NCI-H1105 (cell line): ENCODE measurements at places on chromosomes 3 and 15.
A peak's percentile ranks its signal among the peaks of the same experiment; 100 is the strongest.

DNA sequence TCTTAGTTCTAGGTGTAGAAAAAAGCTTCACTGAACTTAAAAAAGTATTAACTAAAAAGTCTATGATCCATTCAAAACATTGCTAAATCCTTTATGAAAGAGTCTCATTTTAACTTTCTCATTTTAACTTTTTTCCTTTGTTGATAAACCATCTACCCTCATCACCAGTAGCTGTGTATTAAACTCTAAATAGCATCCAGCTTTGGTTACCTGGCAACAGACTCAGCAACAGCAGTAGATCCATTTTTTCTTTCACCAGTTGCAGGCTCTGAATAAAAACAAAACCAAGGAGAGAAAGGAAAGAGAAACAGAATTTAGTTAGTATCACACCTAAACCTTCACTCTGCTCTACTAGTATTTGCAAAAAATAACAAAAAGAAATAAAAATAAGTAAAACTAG lies 51.6 kb downstream of the TP53BP1 start:
- DNase-seq, result no peak

GRCh38 chr15:74754593-74755215 lies 6.1 kb downstream of the CYP1A2 start:
- no peak for DNase-seq

- DNase-seq, result no peak
These were observed 280.4 kb downstream of the ULK4 start for GRCh38 chr3:41681479-41681878.

DNA sequence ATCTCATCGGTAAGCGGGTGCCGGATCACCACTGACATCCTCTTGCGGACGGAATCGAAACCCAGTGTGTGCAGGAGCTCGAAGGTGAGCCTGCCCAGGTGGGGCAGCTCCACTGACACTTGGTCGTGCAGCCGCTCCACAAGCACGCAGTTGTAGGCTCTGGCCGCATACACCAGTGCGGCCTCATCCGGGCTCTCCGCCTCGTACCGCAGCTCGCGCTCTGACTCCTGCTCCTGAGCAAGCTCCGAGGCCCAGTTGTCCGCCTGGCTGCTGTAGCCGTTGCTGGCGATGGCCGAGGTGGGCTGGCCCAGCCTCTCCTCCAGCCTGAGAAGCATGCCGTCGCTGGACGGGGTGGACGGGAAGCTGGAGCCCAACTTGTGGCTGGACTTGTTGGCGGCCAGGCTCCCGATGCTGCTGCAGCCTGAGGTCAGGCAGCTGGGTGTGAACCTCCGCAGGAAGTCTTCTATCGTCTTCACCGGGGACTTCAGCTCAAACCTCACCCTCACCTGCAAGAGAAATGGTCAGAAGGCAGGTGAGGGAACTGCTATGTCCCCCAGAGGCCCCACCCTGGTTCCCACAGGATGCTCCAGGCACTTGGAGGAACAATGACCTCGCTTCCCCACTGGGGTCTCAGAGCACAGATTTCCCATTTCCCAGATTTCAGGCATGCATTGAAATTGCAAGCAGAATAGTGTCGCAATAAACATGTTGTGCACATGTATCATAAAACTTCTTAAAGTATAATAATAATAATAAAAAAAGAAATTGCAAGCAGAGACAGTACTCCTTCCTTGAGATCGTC lies 149.2 kb downstream of the ATP10A start:
- DNase-seq, result no peak

- no peak for DNase-seq
These were observed 323.3 kb downstream of the CLSTN2 start for GRCh38 chr3:140258222-140258724.

GRCh38 chr15:65042776-65043327 lies 2.3 kb upstream of the SLC51B start:
- no peak for DNase-seq

DNA sequence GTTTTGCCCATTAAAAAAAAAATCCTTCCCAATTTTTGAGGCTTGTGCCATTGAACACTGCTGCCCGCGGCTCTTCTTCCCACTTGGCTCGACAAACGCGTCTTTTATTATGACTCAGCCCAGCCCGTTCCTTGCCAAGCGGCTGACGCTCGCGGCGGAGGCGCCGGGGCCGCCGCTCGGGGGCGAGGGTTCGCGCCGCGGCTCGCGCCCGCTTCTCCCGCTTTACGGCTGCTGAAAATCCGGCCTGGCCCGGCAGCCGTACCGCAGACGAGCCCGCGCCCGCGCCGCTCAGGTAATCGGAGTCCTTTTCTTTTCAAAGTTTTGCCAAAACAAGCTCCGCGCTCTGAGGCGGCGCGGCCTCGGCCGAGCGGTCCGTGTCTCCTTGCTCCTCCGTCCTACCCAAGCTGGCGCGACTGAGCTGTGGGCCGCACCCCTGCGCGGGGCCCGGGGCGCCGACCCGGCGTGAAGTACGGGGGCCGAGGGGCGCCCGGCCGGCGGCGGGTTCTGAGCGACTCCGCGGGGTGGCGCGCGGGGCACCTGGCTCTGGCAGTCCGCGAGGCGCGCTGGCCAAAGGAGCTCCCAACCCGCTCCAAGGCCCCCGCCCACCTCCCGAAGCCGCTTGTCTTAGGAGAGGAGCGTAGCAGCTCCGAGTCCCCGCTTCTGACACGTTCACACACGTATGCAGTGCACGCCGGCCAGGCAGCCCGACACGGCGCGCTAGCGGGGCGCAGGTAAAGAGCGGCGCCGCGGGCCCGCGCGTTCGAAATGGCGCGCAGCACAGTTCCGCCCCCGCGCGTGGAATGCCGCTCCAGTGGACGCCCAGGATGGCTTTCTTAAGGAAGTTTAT lies 418.2 kb upstream of the NAALADL2 start:
- DNase-seq, result peak; percentile 97

DNA sequence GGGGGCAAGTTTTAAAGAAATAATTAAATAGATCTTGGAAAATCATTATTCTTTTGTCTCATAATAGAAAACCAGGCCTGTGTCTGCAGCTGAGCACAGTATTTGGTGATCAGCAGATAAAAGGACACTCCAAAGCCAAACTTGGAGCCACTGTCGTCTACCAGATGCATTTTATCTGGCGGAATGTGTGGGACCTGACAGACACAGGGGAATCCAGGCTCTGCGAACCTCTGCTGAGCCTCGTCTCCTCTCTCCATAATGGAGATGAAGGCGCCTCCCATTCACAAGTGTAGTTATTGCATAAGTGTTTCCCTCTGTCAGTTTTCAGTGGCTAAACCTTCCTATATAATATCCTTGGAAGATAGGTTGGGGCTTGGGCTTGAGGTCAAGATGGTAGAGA lies 42.1 kb downstream of the EEFSEC start:
- DNase-seq, result no peak

DNA sequence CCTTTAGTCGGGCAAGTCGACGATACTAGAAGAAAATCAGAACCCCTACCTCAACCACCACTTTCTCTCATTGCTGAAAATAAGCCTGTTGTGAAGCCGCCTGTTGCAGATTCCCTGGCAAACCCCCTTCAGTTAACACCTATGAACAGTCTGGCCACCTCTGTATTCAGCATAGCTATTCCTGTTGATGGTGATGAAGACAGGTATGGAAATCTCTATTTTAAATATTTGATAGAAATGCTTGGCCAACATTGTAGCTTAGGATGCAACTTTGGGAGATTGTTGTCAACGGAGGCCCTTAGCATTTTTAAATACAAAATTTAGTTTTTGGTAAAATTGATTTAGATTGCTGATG lies 3.0 kb downstream of the TSC22D2 start:
- peak; percentile 48 for DNase-seq

- DNase-seq, result no peak
These were observed 8.0 kb downstream of the ZSCAN2 start for GRCh38 chr15:84608707-84609284.

DNA sequence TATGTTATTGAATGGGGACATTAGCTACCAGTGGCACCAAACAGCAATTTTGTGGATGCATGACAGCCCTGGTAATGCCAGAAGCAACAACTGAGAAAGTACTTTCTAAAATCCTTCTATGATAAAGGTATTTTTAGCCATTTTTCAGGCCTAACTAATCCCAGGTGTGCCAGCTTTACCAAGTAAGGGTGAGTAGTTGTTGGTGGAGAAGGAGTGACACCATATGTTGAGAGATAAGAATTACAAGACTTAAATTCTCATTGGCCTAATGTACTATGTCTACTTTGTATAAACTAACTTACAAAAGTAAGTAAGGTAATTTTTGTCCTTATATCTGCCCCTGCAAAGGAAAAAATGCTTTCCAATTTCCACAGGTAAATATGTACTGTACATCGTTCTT lies 4.1 kb upstream of the COX17 start:
- DNase-seq, result peak; percentile 21

DNA sequence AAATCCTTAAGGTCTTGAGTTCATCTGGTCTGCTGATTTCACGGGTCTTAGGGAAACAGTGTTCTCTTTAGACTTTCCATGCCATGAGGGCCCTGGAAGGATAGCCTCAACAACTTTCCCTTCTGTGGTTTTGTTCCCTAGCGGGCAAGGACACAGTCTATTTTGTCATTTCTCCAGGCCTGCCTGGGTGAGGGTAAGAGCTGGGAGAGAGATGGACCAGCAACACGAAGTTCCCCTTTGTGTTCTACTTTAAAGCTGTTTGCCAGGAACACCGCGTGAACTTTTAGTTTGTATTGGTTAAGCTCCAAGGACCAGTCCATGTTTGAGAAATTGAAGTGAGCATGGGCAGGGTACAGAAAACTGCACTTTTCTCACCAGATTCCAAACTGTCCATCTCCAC lies 20.9 kb downstream of the ST3GAL6 start:
- DNase-seq, result no peak

DNA sequence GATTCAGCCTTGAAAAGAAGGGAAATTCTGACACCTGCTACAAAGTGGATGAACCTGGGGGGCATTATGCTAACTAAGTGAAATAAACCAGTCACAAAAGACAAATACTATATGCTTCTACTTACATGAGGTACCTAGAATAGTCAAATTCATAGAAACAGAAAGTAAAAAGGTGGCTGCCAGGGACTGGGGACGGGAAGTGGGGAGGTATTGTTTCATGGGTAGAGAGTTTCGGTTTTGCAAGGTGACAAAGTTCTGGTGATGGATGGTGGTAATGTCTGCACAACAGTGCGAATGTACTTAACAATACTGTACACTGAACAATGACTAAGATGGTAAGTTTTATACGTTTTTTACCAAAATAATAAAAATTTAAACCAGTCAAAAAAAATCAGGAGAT lies 4.8 kb downstream of the IDH2 start:
- no peak for DNase-seq

GRCh38 chr15:38860253-38860652 lies 295.6 kb upstream of the RASGRP1 start:
- DNase-seq, result no peak

DNA sequence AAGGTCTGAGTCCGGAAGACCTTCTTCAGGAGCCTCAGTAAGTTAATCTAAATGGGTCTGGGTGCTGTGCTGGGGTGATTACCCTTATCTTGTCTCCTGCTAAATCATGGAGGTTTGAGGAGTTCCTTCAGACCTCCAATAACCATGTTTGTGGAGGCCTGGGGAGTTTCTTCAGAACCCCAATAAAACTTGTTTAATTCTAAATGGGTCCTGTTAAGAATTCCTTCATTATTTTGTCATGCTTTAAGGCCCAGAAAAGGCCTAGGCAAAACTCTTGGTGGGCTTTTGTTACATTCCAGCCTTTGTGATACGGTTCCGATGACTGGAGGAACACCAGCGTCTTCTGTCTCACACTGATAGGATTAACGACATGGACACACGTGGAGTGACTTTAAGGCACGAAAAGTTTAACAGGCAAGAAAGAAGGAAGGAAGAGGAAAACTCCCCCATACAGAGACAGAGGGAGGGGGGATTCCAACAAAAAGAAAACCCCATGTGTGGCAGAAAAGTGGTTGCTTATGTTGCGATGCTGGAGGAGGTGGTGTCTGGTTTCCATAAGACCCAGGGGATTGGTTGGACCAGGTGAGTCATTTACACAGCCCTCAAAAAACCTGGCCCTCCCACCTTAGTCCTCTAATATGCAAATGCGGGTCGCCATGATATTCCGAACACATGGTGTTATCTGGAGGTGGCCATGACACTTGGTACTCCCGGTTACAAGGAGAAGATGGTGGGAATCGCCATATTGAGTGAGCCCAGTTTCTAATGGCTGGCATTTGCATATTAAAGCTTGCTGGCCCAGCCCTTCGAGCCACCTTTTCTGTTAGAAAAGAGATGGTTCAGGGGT lies 72.6 kb upstream of the MFGE8 start:
- no peak for DNase-seq

- DNase-seq, result no peak
These were observed 628.6 kb upstream of the CCDC54 start for GRCh38 chr3:106748472-106749262.

DNA sequence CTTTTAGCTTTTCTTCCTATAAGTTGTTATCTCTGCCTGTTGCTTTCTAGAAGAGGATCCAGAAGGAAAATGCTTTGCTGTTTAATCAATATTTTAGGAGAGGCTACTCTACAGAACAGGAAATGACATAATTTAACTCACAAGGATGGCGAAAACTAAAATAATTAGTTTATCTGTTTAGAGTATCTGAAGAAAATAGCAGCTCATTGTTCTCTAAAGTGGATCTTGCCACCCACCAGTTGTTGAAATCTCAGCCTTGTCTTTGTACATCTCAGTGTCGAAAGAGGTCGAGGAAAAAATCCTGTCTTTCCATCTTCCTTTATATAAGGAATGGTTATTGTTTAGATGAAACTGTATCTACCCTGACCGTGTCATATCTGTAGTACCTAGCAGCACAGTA lies 126.6 kb downstream of the ZNF609 start:
- DNase-seq, result no peak

GRCh38 chr3:190261015-190261414 lies 61.2 kb downstream of the CLDN1 start:
- no peak for DNase-seq

- DNase-seq, result no peak
These were observed 330.4 kb upstream of the ICE2 start for GRCh38 chr15:60809375-60809774.

DNA sequence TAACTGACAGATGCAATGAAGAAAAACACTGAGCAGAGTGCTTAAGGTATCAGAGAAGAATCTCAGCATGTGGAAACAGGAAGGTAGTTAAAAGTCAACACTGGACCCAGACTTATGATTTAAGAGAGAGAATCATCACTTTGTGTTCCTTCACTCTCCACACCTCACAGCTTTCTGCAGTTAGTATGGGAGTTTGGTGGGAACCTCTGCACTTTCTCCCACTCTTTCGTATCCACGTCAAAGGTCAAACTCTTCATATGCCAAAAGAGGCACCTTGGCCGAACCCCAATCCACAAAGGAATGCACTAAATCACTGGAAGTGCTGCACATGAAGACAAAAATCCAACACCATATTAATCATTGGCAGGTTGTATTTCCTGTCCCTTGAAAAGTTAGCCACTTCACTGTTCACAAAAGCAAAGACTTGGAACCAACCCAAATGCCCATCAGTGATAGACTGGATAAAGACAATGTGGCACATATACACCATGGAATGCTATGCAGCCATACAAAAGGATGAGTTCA lies 361.2 kb downstream of the MAGI1 start:
- DNase-seq, result no peak

GRCh38 chr15:76983590-76984375 lies 11.1 kb upstream of the PSTPIP1 start:
- DNase-seq, result no peak
